ENCODE measurements at places on chromosomes 2 and 18.

GRCh38 chr18:30925795-30926194 lies 116.7 kb downstream of the DSC3 start:
- no peak for DNase-seq

DNA sequence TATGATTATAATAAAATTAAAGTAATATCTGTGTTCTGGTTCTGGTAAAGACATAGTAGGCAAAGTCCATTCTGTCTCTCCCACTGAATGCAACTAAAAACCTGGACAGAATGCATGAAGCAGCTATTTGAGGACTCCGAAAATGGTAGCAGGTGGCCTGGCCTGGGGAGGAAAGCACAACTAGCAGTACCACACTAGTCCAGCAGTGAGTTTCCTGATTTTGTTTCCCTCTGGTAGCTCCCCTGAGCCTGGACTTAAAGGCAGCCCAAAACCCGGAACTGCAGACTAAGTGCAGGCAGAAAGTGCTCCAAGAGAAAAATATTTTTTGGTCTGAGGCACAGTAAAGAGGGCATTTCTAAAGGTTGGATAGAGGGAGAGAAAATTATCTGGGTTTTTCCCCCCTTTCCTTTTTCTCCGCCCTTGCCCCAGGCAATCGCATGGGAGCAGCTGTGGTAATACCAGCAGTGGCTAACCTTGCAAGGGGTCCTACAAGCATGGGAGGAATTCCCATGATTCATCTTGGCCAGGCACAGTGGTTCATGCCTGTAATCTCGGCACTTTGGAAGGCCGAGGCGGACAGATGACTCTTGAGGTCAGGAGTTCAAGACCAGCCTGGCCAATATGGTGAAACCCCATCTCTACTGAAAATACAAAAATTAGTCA lies 32.3 kb downstream of the ASXL2 start:
- no peak for DNase-seq

DNA sequence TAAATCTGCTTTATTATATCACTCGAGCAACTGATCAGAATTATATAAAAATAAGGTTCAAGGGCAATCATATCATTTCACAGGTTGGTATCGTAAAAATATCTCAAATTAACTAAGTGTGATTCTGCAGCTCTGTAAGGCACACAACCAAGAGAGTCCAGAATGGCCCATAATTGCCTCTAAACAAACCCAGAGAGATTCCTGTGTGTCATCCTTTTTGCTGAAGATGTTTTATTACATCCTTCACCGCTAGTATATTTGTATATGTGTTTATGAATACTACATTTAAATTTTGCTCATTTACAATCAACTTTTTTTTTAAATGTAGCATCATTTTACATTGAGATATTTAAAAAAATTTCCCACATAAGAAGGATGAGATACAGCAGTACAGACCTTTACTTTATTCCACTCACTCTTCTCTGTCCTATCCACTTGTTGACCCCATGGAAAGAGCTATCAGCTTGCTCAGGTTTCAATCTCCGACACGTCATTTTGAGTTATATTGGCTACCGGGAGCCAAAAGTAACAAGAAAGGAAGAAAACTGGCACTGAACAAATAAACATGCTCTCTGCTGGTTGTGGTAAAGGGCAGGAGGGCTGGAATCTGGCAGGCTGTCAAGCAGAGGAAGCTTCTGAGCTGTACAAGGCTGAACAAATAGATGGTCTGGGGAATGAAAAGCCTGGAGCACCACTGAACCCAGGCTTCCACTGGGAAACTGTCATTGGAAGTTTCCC lies 23.1 kb downstream of the PLA2R1 start:
- no peak for DNase-seq

DNA sequence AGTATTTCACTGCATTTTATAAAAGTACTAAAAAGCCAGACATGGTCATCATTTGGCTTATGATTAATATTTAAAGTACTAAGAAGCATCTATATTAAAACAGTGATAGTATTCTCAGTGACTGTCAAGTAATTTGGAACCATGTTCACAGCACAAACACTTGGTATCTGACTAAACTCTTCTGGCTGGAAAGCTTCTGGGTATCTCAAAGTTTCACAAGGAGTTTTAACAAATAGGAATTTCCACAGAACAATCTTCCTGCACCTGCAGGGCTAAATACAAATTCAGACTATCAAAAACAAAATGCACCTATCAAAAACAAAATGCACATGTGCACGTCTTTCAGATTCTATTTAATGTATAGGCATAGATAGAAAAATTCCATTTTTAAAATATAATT lies 158.8 kb downstream of the L3MBTL4 start:
- DNase-seq: no peak

- no peak for DNase-seq
Observed at GRCh38 chr2:201275069-201275468, 14.7 kb downstream of the CASP8 start.

GRCh38 chr2:96701636-96702035 lies 38.2 kb downstream of the LMAN2L start:
- no peak for DNase-seq

GRCh38 chr2:27282892-27283291 lies 663 bp downstream of the TRIM54 start:
- DNase-seq: no peak

GRCh38 chr2:238391042-238391689 lies 35.6 kb upstream of the ASB1 start:
- no peak for DNase-seq

DNA sequence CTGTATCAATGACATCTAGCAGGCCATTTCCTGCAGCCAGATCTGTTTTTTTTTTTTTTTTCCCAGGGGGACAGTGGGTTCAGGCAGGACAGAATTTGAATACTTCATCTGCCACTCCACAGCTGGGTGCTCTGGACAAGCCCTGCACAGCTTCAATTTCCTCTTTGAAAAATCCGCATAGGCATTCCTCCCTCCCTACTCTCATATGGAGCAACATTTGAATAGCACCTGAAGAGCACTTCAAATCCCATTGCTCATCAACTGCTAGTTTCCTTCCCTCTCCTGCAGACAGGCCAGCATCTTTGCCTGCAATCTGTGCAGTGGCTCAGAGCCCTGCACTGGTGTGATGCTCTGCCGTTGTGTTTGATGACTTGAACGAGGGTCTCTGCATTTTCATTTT lies 326.3 kb downstream of the TSN start:
- DNase-seq: no peak

- no peak for DNase-seq
Observed at GRCh38 chr2:226906163-226906693, 70.4 kb downstream of the RHBDD1 start.

DNA sequence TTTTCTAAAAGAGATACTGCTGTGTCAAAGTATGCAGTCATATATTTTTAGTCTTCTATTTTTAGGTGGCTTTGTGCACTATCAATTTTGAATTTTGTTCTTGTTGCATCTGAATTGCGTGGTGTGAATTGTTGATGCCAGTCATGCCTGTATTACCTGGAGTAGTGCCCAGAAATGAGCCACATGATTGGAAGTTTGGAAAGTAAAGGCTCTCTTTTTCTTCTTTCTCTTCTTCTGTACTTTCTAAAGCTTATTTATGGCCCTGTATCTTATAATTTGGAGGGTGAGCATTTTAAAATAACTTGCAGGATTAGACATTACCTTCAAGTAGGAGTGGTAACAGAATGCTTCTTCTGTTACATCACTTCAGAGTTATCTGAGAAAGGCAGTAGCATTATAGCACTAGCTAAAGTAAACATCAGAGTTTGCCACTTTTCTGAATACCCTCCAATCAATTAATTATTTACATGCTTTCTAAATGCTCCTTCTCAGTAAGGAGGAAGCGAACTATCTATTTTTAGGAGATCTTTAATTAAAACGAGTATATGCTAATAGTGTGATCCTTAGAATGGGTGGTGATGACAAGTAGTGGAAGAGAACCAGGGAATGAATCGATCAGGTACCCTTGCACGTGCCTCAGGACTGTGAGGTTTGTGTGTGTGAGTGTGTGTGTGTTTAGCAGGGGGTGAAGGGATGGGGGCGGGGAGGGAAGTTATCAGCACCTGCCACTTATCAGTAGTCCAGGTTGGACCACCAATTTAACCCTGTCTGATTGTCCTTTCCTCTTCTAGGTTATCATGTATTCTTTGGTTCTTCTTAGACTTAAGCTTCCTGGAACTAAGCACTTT lies 112.5 kb downstream of the MAP3K20 start:
- DNase-seq: no peak

- DNase-seq: no peak
Observed at GRCh38 chr18:45107425-45107824, 426.7 kb downstream of the SETBP1 start.

GRCh38 chr18:47077111-47077510 lies 41.7 kb upstream of the ELOA2 start:
- DNase-seq: no peak

DNA sequence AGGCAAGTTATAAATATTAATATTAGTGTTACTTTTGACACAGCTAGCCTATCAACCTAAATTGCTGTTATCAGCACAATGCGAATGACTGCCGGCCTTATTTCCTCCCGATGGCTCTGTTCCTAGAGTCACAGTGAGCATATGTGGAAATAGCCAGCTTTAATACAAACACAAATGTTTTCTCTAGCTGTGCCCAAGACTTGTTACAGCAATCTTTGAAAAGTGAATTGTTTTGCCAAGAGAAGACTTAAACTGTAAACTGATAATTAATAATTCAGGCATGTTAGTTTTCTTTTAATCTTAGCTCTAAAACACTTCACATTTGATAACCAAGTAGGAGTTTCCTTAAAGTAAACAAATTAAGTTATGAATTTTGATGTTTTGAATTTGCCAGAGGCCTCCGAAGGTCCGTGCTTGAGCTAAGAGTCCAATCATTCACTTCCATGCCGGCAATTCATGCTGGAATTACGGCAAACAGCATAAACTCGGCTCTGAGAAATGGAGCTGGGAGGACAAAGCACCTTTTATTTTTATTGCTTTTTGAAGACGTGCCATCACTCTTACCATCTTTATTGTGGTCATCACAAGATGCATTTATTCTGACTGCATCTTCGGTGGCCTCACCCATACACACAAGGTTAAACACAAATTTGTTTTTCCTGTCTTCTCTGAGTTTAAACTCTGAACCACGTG lies 184.5 kb upstream of the CWC22 start:
- no peak for DNase-seq

DNA sequence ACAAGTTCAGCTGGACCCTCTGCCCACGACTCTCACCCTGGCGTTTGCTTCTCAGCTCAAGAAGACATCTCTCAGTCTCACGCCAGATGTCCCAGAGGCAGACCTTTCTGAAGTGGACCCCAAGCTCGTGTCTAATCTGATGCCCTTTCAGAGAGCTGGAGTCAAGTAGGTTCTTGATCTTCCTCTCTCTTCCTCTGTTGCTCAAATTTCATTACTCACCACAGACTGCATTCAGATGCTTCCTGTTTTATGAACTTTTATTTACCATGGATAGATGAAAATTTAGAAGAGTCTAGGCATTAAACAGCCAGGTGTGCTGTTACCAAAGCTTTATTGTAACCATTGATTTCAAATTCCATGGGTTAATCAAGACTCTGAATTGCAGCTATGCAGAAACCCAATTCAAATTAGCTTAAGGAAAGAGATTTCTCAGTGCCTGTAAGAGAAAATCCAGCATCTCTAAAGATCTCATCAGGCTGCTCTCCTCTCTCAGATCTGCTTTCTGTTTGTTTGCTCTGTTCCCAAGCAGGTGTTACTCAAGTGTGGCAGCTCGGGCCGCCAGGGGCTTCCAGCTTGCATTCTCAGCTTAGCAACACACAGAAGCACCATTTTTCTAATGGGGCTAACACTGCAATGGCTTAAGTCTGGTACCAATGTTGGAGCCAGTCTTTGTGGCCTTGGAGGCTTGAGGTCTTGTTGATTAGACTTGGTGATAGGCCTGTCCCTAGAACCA lies 16.5 kb downstream of the SMARCAL1 start:
- no peak for DNase-seq

DNA sequence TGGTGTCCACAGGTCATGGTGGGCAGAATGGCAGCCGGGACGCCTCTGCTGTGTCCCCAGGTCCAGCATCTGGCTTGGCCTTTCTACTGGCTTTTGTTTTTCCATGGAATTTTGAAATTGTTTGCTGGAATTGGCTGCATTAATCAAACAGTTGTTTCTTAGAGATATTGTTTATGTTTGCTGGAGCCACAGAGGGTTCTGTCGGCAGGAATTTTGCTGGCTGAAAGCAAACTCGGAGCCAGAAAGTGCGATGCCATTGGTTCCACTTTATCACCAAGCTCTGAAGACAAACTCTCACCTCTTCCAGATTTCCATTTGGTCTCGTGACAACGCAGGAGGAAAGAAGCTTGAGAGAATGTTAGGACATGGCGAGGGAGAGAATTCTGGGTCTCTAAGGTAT lies 199.2 kb upstream of the COPS8 start:
- no peak for DNase-seq

GRCh38 chr2:179237209-179237946 lies 27.3 kb downstream of the SESTD1 start:
- DNase-seq: no peak

GRCh38 chr2:62654876-62655359 lies 50.6 kb upstream of the EHBP1 start:
- DNase-seq: no peak

DNA sequence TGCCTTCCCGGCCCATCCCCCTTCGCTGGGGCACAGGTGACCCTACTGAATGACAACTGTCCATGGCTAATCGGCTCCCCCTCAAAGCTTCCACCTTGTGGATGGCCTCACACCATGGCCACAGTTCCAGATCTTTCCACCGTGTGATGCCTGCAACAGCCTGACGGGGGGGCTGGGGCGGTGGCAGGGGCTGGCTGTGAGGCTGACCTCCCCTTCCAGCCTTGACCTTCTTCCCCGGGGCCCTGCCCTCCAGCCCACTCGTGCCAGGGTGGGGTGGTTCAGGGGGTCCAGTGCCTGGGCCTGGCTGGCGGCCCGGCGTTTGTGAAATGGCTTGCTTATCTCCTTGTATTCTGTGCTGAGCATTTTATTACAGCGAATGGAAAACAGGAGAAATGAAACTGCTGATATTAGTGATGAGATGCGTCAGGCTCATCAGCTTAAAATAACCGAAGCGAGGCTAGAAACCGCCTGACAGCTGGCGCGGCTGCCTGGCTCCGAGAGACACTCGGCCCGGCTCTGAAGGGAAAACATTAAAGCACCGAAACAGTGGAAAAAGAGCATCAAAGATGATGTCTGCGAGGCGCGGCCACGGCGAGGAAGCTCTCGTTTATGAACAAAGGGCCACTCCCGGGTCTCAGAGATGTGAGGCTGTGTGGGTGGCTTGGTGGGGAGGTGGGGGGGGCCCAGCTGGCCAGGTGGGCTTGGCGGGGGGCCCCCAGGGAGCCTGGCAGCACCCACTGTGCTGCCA lies 916 bp upstream of the PDCD1 start:
- DNase-seq: no peak

- DNase-seq: no peak
Observed at GRCh38 chr18:8721716-8722115, 16.4 kb downstream of the MTCL1 start.

GRCh38 chr18:39945076-39945475 lies 2010.0 kb upstream of the PIK3C3 start:
- no peak for DNase-seq

DNA sequence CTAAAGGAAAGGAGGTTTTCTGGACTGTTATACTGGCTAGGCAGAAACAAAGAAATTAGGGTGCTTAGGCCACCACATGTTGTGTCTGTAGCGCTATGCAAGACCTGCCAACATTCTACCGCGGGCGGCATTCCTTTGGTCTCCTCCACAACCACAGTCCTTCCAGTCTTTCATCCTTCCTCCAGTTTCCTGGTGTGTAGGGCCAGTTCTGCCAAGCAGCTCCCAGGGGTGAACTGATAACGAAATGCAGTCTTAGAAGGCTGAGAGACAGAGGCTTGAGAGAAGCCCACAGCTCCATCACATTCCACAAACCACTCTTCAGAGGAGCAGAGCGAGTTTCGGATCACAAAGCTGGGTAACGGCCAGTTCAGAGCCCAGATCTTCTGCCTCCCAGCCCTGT lies 19.5 kb upstream of the CXXC1 start:
- DNase-seq: no peak

GRCh38 chr2:241116606-241117560 lies 14.8 kb upstream of the MTERF4 start:
- no peak for DNase-seq
